ENCODE measurements at places on chromosomes 1 and 21.

- DNase-seq: no peak
Observed at GRCh38 chr1:183226963-183227362, 40.9 kb downstream of the LAMC2 start.

GRCh38 chr1:152912900-152913299 is 4.6 kb downstream of the IVL start:
- no peak for DNase-seq

DNA sequence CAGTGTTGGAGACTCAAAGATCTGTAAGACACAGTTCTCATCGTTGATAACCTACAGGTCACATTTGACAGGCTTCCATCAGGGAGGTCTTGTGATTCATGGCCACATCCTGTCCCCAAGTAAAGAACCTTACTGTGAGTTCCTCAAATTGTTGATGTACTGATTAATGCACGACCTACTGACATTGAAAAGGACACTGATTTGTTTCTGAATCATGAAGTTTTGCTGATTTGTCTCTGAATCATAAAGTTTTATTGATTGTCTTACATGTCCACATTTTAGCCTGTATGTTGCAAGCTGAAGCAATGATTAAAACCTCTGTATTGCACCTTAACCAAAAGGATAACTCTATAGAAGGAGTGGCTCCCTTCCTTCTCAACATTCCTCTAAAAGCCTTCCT is 476.3 kb upstream of the RUNX1 start:
- DNase-seq: no peak

GRCh38 chr1:8370905-8371315 is 53.0 kb downstream of the SLC45A1 start:
- peak; percentile 39 for DNase-seq

DNA sequence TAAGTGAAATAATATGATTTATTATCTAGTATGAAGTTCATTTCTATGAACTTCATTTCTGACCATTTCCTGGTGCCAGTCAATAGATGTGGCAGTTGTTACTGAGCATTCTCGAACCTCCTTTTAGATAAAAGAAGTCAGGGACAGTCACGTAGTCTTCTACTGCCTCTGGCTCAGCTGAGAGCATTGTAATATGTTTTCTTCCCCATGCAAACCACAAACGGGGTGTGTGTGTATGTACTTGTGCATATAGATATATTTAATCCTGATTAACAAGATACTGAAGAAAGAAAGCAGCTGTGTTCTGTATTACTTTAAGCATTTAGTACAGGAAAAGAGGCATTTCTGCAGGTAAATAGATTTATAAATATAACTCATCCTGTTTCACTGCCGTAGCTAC is 21.6 kb downstream of the ZNF684 start:
- no peak for DNase-seq

- no peak for DNase-seq
Observed at GRCh38 chr1:97202481-97203380, 481.1 kb downstream of the PTBP2 start.

DNA sequence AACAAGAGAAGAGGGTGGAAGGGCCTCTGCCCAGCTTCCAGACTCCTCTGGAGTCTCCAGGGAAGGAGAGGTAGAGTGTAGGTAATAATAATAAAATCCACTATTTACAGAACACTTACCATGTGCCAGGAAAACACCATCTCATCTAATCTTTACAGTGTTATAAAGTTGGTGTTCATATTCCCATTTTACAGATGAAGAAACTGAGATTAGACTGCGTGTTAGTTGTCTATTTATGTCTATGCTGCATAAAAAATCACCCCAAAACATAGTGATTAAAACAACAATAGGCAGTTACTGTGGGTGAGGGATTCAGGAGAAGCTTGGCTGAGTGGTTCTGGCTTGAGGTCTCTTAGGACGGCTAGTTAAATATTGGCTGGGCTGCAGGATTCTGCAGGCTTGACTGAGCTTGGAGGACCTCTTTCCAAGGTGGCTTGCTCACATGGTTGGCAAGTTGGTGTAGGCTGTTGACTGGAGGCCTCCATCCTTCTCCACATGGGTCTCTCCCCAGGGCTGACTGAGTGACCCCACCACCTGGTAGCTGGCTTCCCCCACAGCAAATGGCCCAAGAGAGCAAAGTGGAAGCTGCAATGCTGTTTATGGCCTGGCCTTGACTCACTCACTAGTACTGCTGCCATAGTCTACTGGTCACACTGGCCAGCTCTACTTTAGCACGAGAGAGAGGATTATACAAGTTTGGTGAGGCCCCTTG is 6.5 kb upstream of the ALX3 start:
- no peak for DNase-seq

- no peak for DNase-seq
Observed at GRCh38 chr1:11797525-11798216, 8.1 kb downstream of the MTHFR start.

DNA sequence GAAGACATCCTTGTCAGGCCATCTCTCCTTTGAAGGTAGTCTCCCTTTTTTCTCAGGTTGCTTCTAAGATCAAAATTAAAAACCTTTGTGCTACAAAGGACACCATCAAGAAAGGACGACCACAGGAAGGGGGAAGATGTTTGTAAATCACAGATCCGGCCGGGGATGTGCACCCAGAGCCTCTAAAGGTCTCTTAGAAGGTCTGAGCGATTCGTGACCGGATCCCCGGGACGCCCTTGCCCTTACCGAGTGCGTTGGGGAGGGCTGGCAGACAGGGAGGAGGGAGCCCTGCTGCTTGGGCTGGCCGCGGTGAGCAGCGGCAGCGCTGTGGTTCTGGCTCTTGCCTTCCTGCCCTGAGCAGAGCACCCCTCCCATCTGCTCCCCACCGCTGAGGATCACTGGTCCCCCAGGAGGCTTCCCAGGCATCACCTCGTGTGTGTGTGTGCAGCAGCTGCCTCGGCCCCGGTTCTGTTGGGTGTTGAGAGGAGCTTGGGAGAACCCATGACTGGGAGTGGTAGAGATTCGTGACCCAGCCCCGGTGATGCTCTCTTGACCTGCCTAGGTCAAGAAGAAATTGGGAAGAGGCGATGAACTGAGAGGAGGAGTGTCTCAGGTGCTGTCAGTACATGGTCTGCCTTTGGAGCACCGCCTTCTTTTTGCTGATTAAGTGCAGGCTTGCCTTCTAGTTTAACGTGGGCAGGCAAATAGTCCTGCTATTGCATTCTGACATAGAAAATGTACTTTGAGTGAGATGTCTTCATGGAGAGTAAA is 34.5 kb downstream of the AGPAT3 start:
- DNase-seq: no peak

DNA sequence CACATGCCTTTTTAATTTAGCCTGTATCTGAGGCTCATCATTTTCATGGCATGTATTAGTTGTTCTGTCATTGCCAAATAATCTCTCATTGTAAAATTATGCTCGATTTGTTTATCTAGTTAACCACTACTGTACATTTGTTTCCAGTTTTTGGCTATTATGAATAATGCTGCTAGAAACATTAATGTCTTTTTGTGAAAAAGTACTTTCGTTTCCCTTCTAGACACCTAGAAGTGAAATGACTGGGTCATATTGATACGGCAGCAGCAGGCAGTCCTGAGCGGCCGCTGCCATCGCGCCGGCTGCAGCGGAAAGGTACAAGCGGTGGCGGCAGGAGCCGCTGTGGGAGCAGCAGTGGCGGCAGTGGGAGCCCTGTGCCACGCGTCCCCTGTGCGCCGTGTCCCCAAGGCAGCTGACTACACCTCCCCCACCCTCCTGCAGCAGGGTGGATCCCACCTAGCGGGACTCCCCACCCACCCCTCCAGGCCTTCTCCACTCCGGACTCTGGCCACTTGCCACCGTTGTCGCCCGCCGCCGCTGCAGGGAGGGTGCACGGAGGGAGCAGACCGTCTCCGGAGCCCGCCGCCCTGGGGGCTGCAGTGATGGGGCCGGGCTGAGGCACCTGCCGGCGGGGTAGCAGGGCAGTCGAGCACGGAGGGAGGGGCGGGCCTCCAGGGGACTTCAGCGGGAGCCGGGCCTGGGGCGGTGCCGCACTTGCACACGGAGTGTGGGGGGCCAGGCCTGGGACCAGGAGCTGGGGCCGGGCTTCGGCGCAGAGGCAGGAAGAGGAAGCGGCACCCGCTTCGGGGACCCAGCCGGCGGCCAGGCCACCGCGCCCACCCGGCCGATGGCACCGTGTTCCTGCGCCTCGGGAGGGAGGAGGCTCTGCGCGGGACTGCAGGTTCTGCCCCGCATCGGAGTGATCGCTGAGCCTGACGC is 66.8 kb upstream of the RGS7 start:
- no peak for DNase-seq

- no peak for DNase-seq
Observed at GRCh38 chr1:179745743-179746142, 2.7 kb downstream of the FAM163A start.

- DNase-seq: no peak
Observed at GRCh38 chr1:65964123-65964522, 171.4 kb downstream of the PDE4B start.

DNA sequence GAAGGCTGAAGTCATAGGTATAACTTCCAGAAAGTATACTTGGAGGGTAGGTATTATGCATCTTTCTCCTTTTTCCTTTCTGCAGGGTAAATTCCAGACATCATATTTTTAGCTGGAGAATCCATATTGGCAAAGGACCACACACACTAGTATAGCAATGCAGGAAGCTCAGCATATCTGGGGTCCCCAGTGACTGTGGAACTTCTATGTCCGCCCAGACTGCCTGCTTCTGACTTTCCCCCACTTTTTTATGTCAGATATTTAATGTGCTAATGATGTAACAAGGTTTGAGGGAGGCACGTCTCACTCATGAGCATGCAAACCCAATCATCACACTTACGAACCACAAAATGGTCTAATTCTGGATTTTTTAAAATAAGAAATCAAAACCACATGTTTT is 90.4 kb downstream of the BACH1 start:
- DNase-seq: no peak

DNA sequence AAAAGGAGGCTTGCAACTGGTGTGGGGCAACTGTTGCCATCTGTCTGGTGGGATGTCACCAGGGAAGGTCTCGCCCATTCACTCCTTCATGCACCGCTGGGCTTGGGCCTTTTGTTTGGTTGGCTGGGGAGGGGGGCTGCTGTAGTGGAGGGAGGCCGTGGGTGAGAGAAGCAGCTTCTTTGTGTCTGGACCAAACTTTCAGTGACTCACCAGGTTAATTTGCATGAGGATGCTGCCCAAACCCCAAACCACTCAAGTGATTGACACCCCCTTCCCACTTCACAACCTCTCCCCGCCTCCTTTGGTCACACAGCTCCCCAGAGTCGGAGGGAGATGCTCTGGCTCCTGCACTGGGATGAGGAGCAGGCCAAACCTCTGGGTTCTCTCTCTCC is 19.7 kb downstream of the BTG2 start:
- no peak for DNase-seq

DNA sequence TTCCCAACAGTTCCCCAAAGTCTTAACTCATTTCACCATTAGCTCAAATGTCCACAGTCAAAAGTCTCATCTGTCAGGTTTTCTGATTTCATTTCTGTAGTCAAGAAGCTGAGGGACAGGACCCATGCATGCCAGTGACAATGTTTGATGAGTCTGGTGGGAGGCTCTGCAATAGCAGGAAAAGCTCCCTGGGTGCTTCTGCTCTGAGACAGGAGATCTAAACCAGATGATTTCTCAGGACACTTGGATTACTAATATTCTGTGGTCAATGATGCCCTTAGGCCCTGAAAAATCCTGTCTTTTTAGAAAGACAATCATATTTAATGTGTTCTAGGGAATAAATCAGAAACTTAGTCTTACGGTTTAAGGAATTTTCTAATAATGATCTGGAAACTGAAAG is 56.4 kb downstream of the PCBP3 start:
- DNase-seq: no peak

DNA sequence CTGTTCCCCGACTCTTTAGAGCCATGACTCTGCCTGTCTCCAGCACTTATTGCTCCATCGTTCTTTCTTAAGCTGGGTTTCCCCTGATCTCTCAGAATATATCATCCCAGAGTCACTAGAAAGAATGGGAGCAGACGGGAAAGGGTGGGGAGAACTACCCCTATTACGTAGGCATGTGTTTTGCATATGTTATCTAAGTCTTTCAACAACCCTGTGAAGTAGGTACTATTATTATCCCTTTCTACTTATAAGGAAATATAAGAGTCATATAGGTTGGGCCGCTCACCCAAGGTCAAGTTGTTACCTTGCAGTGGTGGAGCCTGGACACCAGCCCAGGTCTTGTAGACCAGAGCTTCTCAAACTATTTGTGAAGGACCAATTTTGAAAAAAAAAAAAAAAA is 38.7 kb downstream of the ELF3 start:
- no peak for DNase-seq

DNA sequence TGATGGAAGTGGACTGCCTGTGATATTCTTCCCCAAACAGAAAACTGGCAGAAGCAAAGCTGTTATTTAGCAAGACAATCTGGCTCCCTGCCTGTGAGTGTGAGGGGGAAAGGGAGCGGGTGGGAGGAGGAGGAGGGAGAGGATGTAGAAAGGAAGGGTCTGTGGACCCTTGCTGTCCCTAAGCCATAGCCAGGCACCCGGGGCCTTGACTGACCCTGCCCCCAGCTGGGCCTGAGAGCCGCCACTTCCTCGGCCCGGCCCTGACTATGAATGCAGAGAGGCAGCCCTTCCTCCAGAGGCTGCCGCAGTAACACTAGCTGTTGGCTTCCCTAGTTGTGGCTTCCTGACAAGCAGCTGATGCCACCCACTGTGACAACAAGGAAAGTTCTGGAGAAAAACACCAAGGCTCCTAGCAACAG is 13.9 kb downstream of the PLA2G2F start:
- no peak for DNase-seq

DNA sequence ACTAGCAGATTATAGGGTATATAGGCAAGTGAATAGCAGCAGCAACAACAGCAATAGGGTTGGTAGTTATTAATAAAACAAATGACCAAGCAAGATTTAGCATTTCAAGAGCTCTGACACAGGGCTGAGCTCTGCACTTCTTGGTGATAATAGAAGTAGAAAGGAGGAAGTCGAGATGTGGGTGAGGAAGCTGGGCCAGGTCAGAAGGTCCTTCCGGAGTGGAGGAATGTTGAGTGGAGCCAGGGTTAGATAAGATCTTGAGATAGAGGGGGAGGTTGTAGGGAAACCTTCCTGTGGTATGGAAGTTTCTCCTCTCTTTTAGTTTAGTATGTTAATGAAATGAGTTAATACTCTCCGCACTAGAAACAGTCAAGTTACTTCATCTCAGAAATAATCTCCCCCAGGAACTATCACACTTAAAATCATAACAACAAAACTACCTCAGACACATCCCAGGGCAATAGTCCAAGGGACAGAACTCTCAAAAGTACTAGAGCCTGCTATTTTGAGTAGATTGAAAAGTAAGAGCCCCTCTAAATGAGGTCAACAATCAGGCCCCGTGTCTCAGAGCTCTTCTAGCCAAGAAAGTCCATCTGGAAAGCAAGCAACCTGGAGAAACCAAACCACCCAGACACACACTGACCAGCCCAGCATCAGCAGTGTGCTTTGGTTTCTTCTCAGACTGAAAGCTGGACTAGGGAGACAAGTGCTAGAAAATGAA is 45.4 kb upstream of the ATP1B1 start:
- DNase-seq: no peak

DNA sequence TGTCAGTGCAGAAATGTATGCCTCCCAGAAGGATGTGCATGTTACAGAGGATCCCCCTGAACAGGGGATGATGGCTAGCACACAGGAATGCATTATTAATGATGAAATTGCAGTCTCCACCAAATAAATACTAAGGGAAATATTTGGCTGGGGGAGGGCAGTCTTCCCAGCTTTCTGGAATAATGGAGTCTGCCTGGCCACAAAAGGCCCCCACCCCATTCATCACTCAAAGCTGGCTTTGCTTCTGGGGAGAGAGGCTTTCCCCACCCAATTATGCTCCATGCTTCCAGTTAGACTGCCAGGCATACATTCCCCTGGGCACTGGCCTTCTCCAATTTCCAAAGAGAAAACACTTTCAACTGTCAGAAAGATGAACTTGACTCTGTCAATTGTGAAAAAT is 302.7 kb downstream of the SIPA1L2 start:
- DNase-seq: no peak

GRCh38 chr1:61808968-61809367 is 66.7 kb downstream of the PATJ start:
- no peak for DNase-seq
